T-cell (primary cell): ENCODE measurements at places on chromosomes 13 and 19.

- DNase-seq, result no peak
These were observed 665.6 kb downstream of the FGF9 start for GRCh38 chr13:22336460-22336859.

DNA sequence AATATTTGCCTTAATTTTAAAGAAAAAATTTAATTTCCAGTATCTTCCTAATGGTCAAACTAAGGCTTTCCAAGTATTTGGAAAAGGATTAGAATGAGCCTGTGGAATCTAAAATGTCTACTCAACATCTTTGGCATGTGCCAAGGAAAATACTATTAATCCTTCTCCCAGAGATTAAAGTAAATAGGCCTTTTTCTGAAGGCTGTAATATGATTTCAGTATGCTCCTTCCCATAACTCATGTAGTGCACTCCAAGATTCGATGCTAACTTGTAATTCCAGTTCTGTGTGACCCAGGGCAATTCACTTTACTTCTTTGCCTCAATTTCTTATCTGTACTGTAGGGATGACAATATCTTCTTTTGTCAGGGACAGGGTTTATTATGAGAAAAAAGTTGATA lies 196.9 kb downstream of the ZIC5 start:
- no peak for DNase-seq

- no peak for DNase-seq
These were observed 3.3 kb downstream of the SYCN start for GRCh38 chr19:39200803-39201115.

GRCh38 chr13:45500492-45501174 lies 35.9 kb downstream of the COG3 start:
- no peak for DNase-seq

GRCh38 chr19:11465600-11465999 lies 15.2 kb downstream of the ELAVL3 start:
- DNase-seq, result no peak

GRCh38 chr19:44635581-44636438 lies 7.9 kb upstream of the PVR start:
- no peak for DNase-seq

GRCh38 chr19:38735257-38735686 lies 9.0 kb downstream of the CAPN12 start:
- peak; percentile 37 for DNase-seq

DNA sequence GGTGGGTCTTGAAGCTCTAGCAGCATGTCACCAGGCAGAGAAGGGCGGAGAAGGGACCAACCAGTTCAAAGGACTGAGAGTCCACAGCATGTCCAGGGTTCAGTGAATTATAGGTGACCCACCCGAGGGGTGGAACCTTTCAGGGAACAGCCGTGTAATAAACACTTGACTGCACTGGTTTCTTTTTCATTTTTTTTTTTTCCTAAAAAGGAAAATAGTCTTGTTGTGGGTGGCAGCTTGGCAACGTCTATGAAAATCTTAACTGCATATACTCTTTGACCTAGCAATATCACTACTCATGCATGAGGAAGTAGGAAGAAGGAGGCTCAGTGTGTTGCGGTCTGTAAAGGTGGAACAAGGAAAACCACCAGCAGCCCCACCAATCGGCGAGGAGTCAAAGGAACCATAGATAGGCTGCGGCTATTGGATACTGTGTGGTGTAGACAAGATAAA lies 13.0 kb upstream of the MYH14 start:
- DNase-seq, result no peak

- DNase-seq, result no peak
These were observed 47.0 kb downstream of the UNC13A start for GRCh38 chr19:17641181-17641580.

- DNase-seq, result no peak
These were observed 55.0 kb upstream of the EEF1AKMT1 start for GRCh38 chr13:20828539-20829364.

DNA sequence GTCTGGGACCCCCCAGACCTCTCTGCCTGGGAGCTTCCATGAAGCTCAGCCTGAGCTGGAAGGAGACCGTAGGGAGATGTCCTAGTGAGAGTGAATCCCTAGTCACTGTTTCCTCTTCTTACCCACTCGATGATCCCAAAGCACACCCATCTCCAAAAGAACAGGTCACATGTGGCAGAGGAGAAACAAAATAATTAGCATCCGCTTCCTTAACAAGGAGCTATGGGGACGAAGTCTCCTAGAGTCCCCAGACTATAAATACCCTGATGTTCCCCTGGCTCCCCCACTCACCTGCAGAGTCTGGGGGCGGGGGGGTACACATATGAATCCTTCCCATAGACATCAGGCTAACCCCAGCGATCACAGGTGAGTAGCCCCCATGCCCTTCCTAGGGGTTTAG lies at the start of gene OR1I1:
Gene OR1I1 (plus strand): TSS at position 301 of the 400 bp plus-strand sequence. CDS start 4,855 bp downstream, outside the sequence.
- DNase-seq, result no peak

DNA sequence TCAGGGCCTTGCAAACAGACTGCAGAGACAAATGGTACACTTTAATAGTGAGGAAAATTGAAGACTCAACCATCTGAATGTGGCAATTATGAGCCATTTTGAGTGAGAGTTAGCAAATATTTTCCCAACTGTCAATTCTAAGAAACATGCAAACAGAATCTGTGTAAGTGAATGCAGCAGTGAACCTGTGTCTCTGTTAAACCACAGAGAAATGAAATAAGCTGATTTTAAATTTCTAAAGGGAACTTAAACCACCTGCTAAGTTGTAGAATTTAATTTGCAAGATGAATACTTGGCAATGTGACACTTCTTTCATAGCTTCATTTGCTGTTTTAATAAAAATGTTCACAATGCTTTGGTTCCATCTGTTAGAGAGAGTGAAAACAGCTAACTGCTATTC lies 42.0 kb upstream of the TDRD3 start:
- DNase-seq, result no peak

DNA sequence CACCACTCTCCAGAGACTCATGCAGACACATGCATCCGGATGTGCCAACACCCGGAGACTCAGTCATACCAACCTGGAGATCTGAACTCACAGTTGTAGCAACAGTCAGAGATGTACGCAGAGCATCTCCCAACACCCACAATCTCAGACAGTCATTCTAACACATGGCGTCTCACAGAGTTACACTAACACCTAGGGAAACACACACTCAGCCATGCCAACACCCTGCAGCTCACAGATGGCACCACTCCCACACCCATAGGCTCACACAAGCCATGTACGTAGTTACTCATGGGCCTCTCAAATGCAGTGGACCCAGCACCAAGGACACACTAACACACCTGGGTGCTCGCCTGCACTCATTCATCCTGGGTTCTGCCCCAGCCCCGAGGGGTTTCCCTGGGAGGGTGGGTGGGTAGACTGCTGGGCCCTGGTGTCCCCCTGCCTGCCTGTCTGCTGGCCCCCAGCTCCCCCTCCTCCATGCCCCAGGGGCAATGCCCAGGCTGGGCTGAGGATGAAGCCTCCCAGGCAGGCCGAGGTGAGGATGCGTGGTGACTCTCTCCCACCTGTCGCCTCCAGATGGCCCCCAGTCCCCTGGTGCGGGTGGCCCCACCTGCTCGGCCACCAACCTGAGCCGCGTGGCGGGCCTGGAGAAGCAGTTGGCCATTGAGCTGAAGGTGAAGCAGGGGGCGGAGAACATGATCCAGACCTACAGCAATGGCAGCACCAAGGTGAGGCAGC lies 10.0 kb downstream of the PKN1 start:
- DNase-seq, result no peak

GRCh38 chr13:28493740-28494503 lies 1.0 kb downstream of the FLT1 start:
- no peak for DNase-seq

DNA sequence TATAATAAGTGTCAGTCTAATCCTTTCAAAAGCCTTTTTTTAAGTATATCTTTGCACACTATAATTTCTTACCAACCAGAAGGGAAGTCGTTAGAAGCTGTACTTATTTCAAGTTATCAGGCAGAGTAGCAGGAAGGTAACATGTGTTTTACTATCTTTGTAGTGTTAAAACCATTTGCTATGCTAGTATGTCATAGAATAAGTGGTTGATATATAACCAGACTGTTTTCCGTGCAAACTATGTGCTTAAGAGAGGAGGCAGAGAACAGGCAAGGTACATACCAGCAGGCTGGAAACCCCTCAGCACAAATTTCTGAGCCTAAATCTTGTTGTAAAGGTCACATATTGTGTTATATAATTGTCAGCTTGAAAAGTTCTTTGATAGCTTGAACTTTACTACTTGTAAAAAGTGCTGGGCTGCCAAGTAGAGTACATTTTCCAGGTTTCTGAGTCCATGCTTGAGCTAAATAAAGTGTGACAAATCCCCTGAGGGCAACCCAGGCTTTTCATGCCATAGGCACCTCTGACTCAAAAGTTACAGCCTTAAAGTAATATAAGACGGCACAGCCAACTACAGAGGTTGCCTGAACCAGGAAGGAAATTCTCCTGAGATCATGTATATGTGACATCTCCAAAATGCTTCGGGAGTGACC lies 1297.4 kb downstream of the PCDH9 start:
- DNase-seq, result no peak

GRCh38 chr13:28658539-28658795 lies 463 bp upstream of the POMP start:
- DNase-seq, result no peak

DNA sequence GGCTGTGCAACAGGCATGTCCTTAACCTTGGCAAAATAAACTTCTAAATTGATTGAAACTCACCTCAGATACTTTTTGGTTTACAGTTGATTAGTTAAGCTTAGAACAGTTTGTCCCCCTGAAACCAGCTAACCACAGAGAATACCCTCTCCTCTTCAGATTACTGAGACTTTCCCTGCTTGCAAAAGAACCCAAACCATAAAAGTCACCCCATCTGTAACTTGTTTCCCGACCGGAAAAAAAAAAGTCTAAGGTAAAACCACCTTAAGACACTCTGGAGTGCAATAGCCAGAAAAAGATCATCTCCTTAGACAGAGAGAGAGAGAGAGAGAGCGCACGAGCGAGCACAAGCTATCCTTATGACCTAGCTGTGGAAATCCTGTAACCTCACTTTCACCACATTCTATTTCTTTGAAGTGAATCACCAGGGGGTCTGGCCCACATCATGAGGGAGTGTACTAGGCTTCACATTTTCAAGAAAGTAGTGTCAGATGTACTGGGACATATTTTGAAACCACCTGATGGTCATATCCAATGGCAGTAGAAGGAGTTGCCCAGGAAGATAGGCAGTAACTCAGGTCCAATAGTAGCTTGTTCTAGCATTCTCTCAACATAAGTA lies 11.1 kb upstream of the GTF2F2 start:
- DNase-seq, result no peak

DNA sequence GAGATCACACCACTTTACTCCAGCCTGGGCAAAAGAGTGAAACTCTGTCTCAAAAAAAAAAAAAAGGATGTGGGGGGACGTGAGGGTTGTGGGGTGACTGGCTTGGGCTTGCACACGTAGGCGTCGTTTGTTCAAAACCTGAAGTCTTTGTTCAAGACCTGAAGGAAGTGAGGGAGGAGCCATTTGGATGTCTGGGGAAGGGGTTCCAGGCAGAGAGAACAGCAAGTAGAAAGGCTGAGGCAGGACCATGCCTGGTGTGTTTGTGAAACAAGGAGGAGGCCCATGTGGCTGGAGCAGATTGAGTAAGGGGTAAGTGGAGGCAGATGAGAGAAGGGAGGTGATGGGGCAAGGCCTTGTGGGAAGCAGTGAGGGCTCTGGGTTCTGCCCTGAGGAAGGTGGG lies 27.8 kb downstream of the PIN1 start:
- no peak for DNase-seq

GRCh38 chr19:18044825-18045304 lies 36.9 kb downstream of the ARRDC2 start:
- peak; percentile 80 for DNase-seq

- no peak for DNase-seq
These were observed 8.5 kb upstream of the CEACAM5 start for GRCh38 chr19:41699968-41700323.

- DNase-seq, result no peak
These were observed 113.0 kb upstream of the ZNF507 start for GRCh38 chr19:32232449-32232848.

- DNase-seq, result peak; percentile 37
These were observed 608 bp downstream of the CNN2 start for GRCh38 chr19:1026783-1027649.

DNA sequence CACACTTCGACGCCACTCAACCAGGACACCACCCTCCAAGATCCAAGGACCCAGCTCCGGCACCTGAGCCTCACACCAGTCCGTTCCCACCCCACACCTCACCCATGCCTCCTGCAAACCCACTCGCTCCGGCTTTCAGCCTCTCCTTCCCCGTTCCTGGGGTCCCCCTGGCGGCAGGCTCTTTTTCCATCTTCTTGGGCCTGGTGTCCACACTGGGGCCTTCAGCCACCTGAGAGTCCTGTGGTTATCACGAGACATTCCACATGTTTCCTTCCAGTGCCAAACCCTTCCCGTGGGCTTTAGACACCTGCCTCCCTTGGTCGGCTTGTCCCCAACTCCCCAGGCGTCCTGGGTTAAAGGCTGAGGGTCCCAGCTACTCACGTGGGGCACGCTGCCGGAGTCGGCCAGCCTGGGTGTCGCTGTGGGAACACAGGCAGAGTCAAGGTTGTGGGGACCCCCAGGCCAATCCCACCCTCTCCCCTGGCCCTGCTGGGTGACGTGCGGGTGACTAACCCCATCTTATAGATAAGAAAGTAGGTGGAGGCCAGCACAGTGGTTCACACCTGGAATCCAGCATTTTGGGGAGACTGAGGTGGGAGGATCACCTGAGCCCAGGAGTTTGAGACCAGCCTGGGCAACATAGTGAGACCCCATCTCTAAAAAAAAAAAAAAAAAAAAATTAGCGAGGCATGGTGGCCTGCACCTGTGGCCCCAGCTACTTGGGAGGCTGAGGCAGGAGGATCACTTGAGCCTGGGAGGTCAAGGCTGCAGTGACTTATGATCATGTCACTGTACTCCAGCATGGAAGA lies 1.9 kb downstream of the JSRP1 start:
- no peak for DNase-seq

DNA sequence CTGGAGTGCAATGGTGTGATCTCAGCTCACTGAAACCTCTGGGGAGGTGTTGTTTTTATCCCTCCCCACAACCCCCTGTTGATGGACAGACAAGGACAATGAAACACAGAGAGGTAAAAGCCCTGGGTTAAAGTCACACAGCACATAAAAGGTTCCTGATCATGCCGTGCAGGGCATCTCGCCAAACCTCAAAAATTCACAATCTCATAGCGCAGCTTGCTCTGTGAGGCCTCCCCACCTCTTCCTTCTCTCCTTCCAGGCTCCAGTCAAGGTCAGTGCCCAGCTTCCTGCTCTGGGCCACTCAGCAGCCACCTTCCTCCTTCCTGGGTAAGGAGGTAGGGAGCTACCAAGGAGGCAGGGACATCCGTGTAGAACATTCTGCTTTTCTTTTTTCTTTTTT lies 2.3 kb downstream of the FUT2 start:
- no peak for DNase-seq
